H9 (cell line): ENCODE measurements at places on chromosomes 3 and 15. TPM values are rescaled to one million over a fixed set of nuclear protein-coding genes. Genes with fewer than 3 reads are reported as not detected.
A peak's percentile ranks its signal among the peaks of the same experiment; 100 is the strongest.

DNA sequence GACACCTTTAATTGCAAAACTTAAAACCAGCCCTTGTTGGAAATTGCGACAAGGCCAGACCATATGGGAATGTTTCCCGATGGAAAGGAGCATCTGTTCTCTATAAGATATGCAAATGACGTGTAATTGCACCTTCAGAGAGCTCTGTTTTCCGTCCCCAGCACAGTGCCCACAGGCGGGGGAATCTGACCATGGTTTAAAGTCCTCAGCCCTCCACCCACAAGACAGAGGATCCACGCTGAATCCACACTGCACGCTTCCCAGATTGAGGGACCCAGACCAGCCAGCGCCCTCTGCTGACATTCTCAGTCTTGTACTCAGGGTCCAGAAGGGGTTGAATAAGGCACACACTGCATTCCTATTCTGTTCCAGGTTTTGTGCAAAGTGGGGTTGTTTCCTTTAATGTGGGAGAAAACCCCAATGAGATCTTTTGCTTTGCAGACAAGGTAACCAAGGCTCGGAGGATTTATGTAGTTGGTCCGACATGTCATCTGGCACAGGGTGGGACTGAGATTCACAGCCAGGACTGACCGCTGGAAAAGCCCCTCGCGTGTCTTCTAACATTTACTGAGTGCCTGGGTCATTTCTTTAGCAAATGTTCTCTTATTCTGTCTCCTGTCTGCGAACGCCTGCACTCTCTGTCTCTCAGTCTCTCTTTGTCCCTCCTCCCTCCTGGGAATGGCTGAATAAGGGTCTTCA is 36.8 kb upstream of the KLHL25 start:
- peak; percentile 67 for DNase-seq

- DNase-seq = no peak
These were observed 171.5 kb upstream of the NANOGP8 start for GRCh38 chr15:35256551-35256950.

- DNase-seq = no peak
These were observed 61.1 kb downstream of the AAGAB start for GRCh38 chr15:67193223-67193990.

- DNase-seq = peak; percentile 49
These were observed 175.8 kb upstream of the STT3B start for GRCh38 chr3:31356941-31357340.

GRCh38 chr15:85482894-85483293 is 102.5 kb downstream of the AKAP13 start:
- no peak for DNase-seq

GRCh38 chr3:106065831-106066230 is 197.0 kb upstream of the CBLB start:
- DNase-seq = no peak

- no peak for DNase-seq
These were observed 26.1 kb downstream of the CMSS1 start for GRCh38 chr3:99843590-99844258.

IGSF11 gene
- total RNA-seq = 1.2 and 1.6 TPM in 2 replicates

SLC7A14 gene
- 0.39 and 0.42 TPM in 2 replicates for total RNA-seq

MST1R gene
- 4.9 and 5.3 TPM in 2 replicates for total RNA-seq

UBL7 gene
- total RNA-seq = 47.5 and 48.7 TPM in 2 replicates
